ENCODE measurements at places on chromosomes 5 and 9.

GRCh38 chr9:121286973-121287741, 19.2 kb downstream of the GSN start:
- H3K27me3 ChIP-seq, result no peaks in the 10 kb centered on the region
- H3K36me3 ChIP-seq, result peaks cover 2% of the 10 kb centered on the region
- peaks cover 26% of the 10 kb centered on the region for H3K4me1 ChIP-seq
- no peak overlapping the region for H3K27ac ChIP-seq
- H3K4me3 ChIP-seq, result no peak overlapping the region

- no peaks in the 10 kb centered on the region for H3K36me3 ChIP-seq
- H3K4me1 ChIP-seq, result peaks cover 6% of the 10 kb centered on the region
- no peak overlapping the region for H3K27ac ChIP-seq
- peaks cover 36% of the 10 kb centered on the region for H3K27me3 ChIP-seq
- H3K4me3 ChIP-seq, result no peak overlapping the region
Measured at GRCh38 chr5:79070350-79070667, 742 bp downstream of the BHMT2 start.

- DNase-seq, result no peak
- no peaks in the 10 kb centered on the region for H3K36me3 ChIP-seq
- H3K4me1 ChIP-seq, result no peaks in the 10 kb centered on the region
- H3K27me3 ChIP-seq, result peaks cover 2% of the 10 kb centered on the region
Measured at GRCh38 chr5:92907938-92908606, 672.9 kb downstream of the NR2F1-AS1 start.

- H3K36me3 ChIP-seq, result no peaks in the 10 kb centered on the region
- H3K27ac ChIP-seq, result no peak overlapping the region
- H3K4me1 ChIP-seq, result peaks cover 7% of the 10 kb centered on the region
- no peak for DNase-seq
- no peak overlapping the region for H3K4me3 ChIP-seq
- peaks cover 40% of the 10 kb centered on the region for H3K27me3 ChIP-seq
Measured at GRCh38 chr5:180592176-180592575, 877 bp upstream of the SCGB3A1 start.

Data from activated naive CD8-positive, alpha-beta T cell treated with anti-CD3 and anti-CD28 coated beads, Interleukin-2, amount 50 U/mL, for 24 hours (primary cell).